ENCODE measurements at places on chromosomes 4 and X.

GRCh38 chr4:20764366-20764992 is 64.2 kb downstream of the PACRGL start:
- no peak for DNase-seq

GRCh38 chr4:27129871-27130366 is 269.3 kb downstream of the STIM2 start:
- DNase-seq = no peak

DNA sequence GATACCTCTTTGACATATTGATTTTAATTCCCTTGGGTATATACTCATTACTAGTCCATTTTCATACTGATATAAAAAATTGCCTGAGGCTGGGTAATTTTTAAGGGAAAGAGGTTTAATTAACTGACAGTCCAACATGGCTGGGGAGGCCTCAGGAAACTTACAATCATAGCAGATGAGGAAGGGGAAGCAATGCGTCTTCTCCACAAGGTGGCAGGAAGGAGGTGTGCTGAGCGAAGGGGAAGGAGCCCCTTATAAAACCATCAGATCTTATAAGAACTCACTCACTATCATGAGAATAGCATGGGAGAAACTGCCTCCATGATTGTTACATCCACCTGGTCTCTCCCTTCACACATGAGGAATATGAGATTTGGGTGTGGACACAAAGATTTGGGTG is 42.4 kb downstream of the MSX1 start:
- DNase-seq = no peak

DNA sequence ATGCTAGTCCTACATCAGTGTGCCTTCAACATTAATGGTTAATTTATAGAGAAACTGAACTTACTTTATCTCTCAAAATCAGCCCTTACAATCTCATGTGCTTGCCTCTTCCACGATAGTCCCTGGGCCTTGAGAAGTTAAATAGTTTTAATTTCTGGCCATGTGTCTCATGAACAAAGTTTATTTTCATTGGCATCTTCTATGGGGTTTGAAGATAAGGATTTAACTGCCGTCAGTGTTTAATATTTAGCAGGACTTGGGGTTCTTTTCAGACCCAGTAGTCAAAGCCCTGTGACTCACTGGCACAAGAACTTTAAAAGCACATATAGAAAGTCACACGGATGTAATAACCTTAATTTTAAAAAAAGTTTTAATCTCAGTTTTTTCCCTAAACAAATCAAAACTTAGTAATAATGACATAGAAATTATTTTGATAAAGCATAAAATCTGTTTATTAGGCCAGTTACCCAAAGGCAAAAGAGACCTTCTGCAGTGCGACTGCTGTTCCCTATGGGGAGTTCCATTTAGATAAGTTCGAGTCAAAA is 10.1 kb upstream of the MPP1 start:
- DNase-seq = no peak

DNA sequence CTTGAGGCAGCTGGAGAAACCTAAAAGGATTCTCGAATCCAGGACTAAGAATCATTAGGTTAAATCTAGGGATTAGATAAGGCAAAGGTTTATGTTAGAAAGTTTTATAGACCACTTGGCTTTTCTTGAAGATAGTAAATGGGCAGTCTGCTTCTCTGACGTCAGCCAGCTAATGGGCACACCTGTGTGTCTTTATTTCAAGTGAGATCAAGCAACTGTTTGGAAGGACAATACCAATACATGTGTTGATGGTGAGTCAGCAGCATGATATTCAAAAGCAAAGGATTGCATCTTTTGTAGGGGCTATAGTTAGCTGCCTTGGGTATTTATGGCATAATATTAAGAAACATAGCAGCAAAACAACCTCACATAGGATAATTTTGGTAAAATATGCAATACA is 46.5 kb upstream of the GRPR start:
- DNase-seq = no peak

Data from stimulated activated CD4-positive, alpha-beta T cell treated with anti-CD3 and anti-CD28 coated beads, Interleukin-15, amount 100 ng/mL, for 1 hour (primary cell).